Stimulated activated CD8-positive, alpha-beta memory T cell treated with anti-CD3 and anti-CD28 coated beads, Interleukin-7, amount 100 ng/mL, for 1 hour (primary cell): ENCODE measurements at places on chromosomes 7 and 10.

GRCh38 chr10:75957314-75958120 is 526.1 kb downstream of the LRMDA start:
- DNase-seq = no peak

GRCh38 chr7:140881507-140882228 is 43.1 kb downstream of the BRAF start:
- DNase-seq = no peak

DNA sequence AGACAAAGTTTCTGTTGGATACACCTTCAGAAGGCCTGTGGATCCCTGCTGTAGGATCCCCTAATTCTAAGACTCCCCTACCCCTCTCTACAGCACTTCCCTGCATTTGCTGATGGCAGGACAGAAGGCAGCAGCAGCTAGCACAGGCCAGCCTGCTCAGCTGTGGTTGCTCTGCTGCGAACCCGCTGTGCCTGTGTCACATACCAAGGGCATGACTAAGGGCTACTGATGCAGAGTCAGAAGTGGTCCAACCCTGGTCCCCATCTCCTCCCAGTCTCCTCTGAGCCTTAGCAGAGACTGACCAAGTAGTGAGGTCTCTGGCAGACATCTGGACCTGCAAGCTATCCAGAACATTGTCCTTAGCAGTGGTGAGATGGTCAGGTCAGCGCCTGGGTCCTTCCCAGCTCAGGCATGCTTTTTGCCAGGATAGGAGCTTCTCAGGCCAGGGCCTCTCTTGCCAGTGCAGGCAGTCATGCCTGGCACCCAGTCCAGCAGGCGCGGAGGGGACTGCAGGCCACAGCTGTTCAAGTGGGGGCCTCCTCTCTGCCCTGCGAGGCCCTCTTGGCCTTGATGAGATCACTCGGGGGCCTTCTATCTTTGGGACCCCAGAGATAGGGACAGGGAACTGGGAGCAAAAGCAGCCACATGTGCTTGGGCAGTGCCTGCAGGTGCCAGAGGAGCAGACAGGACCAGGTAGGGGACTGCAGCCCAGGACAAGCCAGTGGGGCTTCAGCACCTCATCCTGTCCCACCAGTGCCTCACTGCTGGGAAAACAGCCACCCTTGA is 146.4 kb downstream of the ZNF248 start:
- no peak for DNase-seq

GRCh38 chr10:80163741-80164341 is 31.3 kb downstream of the PLAC9 start:
- DNase-seq = no peak

DNA sequence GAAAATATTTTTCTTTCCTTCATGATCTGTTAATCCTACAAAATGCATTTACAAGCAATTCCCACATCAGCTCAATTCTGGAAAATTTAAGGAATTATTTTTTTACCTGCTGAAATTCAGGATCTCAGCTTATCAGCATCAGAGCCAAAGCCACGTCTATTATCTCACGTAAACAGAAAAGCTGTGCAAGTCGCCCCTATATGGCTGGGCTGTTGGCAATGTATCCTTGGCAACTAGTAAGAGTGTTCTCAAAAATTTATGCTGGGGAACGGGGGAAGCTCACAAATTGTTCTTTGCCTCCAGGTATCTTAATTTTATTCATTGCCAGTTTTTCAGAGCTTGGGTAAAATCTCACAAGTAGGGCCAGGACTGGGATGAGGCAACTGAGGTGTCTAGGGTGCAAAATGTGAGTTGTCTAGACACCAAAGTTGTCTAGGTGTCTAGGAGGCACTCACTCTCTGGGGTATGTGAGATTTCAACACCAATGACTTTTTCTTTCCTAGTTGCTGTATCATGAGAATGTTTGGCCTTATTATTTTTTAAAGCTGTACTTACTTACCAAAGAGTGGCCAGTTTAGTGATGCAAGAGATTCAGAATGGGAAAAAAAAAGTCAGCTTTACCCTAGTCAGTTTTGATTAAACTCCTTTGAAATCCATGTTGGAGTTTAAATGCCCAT is 5.1 kb downstream of the GSTO2 start:
- no peak for DNase-seq

- DNase-seq = peak; percentile 13
Measured at GRCh38 chr10:75043256-75044131, 68.0 kb upstream of the SAMD8 start.
